ENCODE measurements at places on chromosomes 7 and 10.

DNA sequence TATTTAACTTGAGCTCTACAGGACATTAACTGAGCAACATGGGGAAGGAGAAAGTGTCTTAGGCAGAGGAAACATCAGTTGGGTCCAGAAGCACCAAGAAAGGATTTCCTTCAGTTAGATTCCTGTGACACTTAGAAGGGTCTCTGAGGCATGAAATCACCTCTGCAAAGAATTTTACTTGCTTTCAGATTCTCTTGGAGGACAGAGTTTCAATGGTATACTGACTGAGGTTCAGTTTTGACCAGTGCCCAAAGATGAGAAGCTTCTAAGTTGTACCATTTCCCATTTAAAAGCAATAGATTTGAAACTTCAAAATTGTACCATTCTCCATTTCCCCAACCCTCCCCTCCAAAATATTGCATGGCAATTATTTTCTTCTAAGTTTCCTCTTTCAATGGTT lies 102.4 kb downstream of the CHCHD3 start:
- no peak for DNase-seq

DNA sequence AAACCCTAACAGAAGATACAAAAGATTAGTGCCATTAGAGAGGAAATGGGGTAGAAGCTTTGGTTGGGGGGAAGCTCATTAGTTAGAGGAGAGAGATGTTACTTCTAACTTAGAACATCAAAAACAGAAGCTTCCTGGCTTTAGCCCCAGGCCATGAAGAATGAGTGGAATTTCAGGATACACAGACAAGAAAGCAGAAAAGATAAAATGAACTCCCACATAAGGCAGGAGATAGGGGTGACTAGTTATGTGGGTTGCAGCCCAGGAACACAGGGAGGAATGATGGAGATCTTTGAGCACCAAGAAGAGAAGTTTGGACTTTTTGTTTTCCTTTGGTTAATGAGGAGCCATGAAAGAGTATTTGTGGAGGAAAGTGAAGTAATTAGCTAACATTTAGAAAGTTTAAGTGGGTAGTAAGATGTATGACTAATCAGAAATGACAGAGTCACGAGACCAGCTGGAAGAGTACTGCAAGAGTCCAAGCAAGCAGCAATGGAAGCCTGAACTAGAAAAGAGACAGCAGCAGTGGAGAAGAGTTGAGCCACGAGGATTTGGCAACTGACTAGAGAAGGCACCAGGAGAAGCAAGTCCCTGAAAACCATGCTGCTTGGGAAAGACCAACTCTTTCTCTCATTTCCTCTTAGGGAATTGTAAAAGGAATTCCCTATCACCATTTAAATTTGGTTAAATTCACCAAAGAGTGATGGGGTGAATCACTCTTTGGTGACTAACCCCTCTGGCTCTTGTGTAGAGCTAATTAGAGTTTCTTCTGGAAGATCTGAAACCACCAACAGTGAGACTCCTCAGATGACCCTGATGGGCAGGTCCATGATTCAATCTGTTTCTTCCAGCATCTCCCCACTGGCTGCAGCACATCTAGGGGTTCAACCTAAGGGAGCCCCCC lies 131.9 kb downstream of the KCNMA1 start:
- DNase-seq: peak; percentile 96

DNA sequence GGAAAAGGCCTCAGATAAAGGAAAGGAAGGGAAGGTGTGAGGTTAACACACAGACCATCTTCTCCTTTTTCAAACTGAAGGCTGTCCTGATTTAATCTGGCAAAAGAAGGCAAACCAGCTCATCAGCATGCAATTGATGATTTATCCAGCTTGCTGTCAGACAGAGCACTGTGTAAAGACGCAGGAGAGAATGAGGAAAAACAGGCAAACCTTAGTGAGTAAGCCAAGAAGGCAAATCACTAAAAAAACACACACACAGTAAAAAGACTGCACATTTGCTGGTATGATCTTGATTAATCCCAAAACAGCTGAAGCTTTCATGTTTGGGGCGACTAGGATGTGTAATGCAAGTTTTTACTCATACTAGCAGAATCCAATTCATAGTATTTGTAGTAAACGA lies 65.8 kb upstream of the SKAP2 start:
- no peak for DNase-seq

- peak; percentile 49 for DNase-seq
These were observed 60.9 kb downstream of the SLC16A9 start for GRCh38 chr10:59648711-59649201.

GRCh38 chr10:59361663-59362143 lies 646 bp downstream of the FAM13C start:
- peak; percentile 39 for DNase-seq

- DNase-seq: peak; percentile 84
These were observed 106.2 kb upstream of the SEMA3D start for GRCh38 chr7:85292908-85293576.

DNA sequence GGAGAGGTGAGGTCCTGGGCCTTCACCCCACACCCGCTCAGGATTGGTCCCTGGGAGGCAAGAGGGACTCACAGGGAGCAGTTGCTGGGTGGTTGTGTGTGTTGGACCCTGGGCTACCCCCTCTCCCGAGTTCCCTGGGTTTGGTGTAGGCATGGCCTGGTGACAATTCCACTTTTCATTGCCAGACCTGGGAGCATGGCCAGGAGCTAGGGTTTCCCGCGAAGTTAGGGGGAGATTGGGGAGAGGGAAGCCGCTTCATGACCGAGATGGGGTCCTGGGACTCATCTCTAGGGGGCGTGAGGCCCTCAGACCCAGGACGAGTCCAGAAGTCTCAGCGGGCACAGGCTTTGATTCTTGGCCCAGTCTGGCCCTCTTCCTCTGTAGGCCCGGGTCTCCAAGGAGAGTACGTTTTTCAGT lies 606 bp downstream of the PALD1 start:
- no peak for DNase-seq

GRCh38 chr7:132576721-132577085 lies 433 bp upstream of the PLXNA4 start:
- DNase-seq: no peak

DNA sequence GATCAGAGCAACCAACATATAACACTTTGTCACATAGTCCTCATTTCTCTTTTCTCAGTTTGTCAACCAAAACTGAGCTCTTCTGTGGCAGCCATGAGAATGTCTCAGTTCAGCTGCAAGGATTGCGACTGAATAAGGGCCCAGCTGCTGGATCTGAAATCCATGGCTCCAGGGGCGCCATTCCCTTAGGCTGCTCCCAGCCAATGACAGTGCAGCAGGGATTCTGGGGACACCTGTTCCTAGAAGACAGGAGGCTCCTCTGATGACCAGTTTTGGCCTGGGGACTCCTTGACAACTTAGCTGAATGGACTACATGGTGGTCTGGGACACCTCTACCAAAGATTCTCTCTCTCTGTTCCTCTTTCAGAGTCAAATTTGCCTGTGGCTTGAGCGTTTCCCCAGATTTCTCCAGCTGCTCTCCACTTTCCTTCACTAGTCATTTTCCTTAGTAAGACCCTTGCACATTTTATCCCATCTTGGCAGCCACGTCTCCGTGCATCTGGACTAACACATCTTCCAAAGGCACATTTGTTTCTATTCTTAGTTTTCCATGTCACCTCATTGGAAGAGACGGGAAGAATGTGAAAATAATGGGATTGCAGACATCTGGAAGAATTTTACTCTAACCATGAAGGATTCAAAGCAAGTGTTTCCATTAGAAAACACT lies 28.1 kb upstream of the KIF5B start:
- DNase-seq: no peak

- DNase-seq: no peak
These were observed 27.6 kb downstream of the CFAP46 start for GRCh38 chr10:132914732-132915131.

DNA sequence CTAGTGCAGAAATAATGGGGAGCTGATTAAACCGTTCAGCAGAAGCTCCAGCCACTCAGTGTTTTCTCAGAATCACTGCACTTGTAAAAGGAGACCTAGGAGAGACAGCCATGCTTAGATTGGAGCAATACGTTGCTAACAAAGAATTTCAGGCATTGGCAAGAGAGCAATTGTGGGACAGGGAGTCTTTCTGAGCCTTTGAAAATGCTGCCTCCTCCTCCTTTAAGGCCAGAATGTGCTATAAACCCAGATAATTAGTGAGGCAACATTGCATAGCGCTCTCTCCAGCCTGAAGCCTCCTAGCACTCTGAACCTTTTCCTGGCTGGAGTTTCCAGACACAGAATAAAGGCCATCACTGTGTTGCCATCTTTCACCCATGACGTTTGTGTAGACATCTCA lies 18.5 kb upstream of the PTPRN2 start:
- no peak for DNase-seq

DNA sequence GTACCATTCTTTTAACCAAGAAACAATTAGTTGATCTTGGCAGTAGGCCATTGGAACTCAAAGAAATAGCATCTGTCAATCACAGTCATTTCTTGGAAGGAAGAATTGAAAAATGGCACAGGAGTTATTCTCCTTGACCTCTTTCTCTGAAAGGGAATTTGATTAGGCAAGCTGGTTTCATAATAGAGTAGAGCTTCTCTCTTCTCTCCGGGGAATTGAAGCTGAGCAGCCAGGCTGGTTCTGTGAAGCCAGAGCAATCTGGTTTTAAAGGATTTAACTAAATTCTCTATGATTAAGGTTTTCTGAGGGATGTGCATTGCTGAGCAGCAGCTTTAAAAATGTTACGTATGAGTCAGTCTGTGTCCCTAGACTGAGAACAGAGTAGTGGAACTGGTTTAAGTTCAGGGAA lies 70.2 kb downstream of the AHCYL2 start:
- peak; percentile 83 for DNase-seq

Data from renal cortical epithelial cell (primary cell).